Activated CD4-positive, alpha-beta memory T cell treated with anti-CD3 and anti-CD28 coated beads for 36 hours (primary cell): ENCODE measurements at places on chromosomes 13 and 19.

DNA sequence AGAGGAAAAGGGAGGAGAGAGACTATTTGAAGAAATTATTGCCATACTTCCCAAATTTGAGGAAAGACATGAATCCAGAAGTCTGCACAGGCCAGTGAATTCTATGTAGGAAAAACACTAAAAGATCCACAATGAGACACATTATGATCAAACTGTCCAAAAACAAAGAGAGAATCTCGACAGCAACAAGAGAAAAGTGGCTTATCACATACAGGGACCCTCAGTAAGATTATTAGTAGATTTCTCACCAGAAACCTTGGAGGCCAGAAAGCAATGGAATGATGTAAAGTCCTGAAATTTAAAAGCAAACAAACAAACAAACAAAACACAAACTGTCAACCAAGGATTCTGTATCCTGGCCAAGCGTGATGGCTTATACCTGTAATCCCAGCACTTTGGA, 55.7 kb upstream of the IL17D start:
- DNase-seq: no peak

DNA sequence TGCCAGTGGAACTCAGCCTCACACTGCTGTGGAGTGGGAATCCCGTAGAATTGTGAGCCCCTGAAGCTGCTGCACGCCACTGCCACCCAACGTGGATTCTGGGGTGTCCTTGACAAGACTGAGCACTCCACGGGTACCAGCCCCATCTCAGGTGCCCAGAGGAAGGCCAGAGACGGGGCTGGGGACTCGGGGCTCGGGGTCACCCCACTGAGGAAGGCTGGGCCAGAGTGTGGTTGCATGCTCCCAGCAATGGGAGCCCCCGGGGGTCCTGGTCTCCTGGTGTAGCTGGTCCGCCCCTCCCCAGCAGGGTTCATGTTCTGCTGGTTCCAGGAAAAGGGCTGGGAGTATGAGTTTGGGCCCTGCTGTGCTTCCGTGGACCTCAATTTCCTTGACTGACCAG, 15.2 kb downstream of the DAPK3 start:
- no peak for DNase-seq

GRCh38 chr19:32816555-32817099, 52.9 kb downstream of the SLC7A9 start:
- no peak for DNase-seq

- DNase-seq: no peak
Observed at GRCh38 chr19:38211151-38211591, 12.9 kb downstream of the DPF1 start.

GRCh38 chr19:48392860-48393558, 459 bp upstream of the GRIN2D start:
- no peak for DNase-seq

- DNase-seq: no peak
Observed at GRCh38 chr19:4584670-4585460, 25.4 kb upstream of the SEMA6B start.

DNA sequence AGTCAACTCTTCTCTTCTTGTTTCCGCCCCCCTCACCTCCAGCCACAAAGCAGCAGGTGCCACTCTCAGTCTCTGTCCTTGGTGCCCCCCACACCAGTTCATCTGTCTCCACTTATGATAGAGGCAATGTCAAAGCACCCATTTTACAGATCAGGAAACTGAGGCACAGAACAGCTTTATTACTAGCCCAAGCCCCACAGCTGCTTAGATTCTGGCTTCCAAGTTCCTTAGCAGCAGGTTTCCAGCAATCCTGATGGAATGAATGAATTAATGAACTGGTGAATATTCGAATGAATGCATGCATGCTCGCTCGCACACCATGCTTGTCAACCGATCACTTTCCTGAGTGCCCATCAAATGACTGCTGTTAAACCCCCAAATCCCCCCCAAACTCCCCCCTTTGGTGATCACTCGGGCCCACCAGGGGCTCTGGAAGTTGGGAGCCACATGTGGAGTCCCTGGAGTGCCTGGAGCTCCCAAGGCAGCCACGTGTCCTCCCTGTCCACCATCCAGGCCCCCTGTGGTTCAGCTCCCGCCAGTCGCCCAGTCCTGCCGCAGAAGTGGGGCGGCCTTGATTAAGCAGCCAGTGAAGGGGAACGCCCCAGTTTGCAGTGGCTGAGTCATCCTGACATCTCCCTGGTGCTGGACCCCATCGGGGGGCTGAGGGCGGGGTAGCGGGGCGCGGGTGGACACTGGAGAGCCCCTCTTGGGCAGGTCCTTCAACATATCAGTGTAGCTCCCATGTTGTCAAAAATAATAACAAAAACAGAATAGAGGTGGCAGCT, 6.8 kb downstream of the PTPRS start:
- no peak for DNase-seq

- no peak for DNase-seq
Observed at GRCh38 chr13:74661851-74662250, 527.6 kb upstream of the KLF12 start.

DNA sequence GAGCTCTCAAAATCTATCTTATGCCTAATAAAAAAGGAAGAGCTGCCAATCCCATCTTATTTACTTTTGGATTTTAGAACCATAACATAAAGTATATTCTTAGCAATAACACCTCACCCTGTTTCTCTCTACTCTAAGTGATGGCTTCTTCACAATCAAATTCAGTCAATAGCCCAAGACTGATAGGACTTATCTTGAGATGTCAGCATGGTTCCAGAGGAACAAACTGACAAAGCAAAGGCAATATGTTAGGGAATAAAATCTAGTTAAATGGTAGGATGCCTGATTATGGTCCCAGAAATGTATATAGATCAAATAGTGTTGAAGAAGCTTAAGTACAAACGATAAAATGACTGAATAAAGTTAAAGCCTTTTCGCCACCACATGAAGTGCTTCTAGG, 36.3 kb downstream of the DACH1 start:
- DNase-seq: no peak

DNA sequence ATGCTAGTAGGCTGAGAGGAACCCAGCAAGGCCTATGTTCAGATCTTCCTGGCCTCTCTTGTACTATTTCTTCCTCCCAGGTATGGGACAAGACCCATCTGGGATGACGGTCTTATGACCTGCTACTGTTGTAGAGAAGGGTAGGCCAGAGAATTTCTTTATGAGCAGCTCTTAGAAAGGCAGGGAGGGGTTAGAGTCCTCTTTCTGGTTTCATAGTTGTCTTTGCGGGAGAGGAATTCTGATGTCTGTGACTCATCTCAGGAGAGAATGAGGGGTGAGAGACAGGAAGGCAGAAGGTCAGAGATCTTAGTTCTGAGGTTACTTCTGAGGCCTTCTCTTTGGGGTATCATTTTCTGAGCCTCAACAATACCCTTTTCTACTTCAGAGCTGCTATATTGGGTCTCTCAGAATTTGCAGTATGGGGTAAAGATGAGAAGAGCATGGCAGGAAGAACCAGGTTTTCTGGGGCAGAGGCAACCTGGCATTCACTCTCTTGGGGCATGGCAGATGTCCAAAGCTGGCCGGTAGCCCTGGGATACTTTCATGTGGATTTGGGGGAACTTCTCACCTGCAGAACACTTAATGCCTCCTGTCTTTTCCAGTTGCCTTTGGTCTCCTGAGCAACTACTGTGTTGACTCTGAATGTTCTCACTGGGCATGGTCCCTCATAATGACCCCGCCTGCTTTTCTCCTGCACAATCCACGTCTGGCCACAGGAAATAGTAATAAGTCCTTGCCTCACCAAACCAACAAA, 154.4 kb downstream of the GGACT start:
- no peak for DNase-seq

- DNase-seq: peak; percentile 93
Observed at GRCh38 chr19:2618611-2619010, 83.9 kb downstream of the GNG7 start.

DNA sequence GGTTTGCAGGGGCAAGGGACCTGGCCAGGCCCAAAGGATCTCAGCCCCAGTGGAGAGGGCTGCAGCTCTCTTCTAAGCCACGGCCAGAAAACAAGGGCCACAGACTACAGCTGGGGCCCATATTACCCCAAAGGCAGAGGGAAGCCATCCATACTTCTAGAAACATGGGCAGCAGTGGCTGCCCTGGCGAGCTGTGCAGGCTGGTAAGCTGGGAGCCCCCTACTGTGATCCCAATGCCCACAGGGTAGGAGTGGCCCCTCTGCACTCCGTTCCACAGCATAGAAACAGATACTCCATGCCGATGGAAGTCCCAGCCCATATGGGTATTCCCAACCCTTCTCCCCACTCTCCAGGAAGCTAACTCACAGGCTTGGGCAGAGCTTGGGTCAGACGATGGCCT, 25.1 kb downstream of the VSTM2B start:
- no peak for DNase-seq

- DNase-seq: no peak
Observed at GRCh38 chr19:3403489-3404323, 37.3 kb downstream of the NFIC start.

- no peak for DNase-seq
Observed at GRCh38 chr13:60158321-60158801, 5.4 kb downstream of the DIAPH3 start.

- DNase-seq: no peak
Observed at GRCh38 chr13:110305001-110305400, 2.0 kb downstream of the COL4A1 start.

- DNase-seq: no peak
Observed at GRCh38 chr13:49412749-49413148, 31.1 kb downstream of the CAB39L start.

DNA sequence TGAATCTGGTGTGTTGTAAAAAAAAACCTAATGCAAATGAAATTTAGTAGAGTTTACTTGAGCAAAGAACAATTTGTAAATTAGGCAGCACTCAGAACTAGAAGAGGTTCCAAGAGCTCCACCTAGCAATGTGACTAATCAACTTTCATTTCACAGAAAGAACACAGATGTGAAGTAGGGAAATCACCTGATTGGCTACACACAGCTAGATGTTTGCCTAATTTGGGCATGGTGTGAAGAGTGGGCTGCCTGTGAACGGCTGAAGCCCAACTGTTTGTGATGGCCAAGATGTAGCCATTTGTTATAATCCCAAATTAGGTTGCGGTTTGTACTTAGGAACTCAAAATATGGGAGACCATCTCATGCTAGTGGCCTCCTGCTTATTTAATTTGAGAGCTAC, 724.4 kb upstream of the SLITRK5 start:
- no peak for DNase-seq

GRCh38 chr19:47447470-47448359, 24.0 kb downstream of the SLC8A2 start:
- DNase-seq: peak; percentile 80

DNA sequence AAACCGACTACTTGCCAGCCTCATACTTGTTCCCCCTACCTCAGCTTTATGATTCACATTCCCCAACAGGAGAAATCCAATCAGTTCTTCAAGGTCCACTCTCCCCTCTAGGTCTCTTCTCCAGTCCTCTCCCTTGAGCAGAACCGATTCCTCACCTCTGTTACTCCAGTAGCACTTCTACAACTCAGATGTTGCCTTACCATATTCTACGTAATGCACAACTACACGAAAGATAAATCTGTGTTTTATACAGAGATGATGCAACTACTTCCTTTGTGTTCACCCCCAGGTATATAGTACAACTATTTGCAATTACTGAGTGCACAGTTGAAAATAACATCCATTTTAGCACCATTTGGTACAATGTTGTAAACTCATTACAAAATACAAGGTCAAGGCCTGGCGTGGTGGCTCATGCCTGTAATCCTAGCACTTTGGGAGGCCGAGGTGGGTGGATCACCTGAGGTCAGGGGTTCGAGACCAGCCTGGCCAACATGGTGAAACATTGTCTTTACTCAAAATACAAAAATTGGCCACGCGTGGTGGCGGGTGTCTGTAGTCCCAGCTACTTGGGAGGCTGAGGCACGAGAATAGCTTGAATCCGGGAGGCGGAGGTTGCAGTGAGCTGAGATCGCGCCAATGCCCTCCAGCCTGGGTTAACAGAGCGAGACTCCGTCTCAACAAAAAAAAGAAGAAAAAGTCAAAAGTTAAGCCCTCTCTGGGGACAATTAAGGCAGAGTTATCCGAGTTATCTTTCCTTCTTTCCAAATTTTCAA, 2.8 kb upstream of the WBP4 start:
- peak; percentile 16 for DNase-seq

DNA sequence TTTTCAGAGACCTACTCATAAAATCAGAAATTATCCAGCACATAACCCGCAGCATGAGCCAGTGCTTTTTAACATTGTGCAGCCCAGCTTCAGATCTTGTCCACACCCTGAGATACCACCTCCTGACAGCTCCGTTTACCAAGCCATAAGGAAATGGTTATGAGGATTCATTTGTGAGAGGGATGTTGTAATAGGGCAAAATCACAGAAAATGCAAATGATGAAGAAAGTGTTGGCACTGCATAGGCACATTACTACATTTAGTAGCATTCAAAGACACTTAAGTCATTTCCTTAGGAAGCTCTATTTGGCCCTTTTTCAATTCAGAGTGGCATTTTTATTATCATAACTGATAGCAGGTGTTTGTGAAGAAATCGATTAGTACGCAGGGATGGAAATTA, 277.5 kb downstream of the DNAJC15 start:
- no peak for DNase-seq

DNA sequence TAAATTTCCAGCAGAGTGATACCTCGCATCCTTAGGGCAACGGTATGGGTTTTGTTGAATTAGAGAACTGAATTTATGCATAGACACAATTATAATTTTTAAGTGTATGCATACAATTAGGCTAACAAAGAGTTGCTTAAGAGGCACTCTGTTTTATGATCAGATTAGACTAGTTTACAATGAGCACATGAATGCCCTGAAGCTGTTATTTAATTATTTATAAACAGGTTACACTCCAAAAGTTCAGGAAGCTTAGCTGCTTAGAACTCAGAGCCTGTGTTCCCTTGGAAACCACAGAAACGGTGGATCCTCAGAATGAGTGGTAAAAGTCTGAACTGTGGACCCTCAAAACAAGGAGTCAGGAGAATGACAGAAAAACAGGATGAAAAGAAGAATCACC, 72.5 kb upstream of the FBXL3 start:
- DNase-seq: no peak

DNA sequence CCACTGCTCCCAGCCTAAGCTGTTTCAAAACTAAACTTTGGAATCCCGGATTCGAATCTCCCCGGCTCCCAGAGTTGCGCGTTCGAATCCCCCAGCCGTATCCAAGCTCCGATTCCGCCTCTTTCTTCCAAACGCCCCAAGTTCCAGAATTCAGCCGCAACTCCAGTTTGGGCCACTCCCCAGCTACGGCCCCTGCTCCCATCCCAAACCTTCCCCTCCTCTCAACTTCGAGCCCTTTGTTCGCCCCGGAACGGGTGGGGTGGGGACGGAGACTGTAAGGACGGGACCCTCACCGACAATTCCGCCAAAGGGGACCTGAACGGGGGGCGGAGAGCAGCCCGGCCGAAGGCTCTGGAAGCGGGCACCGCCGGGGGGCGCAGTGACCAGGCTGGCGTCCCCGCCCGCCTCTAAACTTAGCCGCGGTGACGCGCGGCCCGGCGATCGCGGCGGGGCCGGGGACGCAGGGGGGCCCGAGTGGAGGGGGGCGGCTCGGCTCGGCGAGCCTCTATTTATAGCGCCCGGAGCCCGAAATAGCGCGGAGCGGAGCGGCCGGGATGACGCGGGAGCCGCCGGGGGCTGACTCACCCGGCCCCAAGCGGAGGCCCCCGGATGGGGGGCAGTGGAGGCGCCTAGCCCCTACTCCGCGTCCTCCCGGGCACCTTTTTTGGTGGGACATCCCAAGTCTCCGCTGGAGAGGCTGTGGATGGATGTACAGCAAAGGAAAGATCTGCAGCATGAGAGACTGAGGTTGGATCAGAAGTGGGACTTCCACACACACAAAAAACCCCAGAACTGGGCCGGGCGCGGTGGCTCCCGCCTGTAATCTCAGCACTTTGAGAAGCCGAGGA, 4.9 kb upstream of the ERCC1 start:
- DNase-seq: peak; percentile 50

GRCh38 chr13:98454389-98454881, 122.5 kb downstream of the STK24 start:
- DNase-seq: no peak

GRCh38 chr13:88862095-88862620, 1191.0 kb downstream of the SLITRK5 start:
- no peak for DNase-seq
